ENCODE measurements at places on chromosomes 2 and 18.

DNA sequence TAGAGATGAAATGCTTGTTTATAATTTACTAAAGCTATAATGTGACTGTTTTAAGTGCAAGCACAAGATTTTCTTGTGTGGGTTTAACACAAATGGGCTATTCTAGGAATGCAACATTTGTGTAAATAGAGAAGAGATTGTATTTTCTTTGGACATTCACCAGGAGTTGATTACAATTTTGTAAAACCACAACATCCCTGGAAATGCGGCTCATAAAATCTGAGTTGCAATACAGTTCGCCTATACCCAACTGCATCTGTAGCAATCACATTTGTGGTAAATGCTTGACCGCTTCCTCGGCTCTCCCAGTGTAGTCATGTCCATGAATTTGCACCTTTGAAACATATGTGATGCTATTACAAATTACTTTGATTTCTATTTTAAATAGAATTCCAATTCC is 348.7 kb upstream of the CDH20 start:
- no peak for DNase-seq

DNA sequence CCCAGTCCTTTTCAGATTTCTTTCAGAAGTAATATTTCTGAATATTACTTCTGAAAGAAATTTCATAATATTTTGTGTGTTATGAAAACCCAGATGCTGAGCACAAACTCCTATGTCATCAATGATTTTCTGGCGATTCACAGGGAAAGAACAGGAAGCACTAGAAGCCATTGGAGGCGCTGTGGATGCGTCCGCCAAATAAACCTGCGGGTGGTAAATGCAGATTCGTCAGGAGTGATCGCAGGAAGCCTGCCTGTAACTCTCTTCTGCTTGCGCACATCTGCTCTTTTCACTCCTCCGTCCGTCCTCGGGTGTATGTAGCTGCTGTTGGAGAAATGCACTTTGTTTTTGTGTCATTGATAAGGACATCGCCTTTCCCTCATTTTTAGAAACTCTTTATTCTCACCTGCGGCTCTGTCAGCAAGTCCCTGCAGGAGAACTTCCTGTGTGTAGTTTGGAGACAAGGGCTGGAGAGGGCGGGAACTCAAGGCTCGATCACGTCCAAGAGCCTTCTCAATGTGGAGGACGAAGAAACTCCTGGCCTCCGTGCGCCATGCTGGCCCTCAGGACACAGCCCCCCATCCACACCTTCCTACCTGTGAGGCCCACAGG is 483.8 kb downstream of the GALR1 start:
- DNase-seq = no peak

DNA sequence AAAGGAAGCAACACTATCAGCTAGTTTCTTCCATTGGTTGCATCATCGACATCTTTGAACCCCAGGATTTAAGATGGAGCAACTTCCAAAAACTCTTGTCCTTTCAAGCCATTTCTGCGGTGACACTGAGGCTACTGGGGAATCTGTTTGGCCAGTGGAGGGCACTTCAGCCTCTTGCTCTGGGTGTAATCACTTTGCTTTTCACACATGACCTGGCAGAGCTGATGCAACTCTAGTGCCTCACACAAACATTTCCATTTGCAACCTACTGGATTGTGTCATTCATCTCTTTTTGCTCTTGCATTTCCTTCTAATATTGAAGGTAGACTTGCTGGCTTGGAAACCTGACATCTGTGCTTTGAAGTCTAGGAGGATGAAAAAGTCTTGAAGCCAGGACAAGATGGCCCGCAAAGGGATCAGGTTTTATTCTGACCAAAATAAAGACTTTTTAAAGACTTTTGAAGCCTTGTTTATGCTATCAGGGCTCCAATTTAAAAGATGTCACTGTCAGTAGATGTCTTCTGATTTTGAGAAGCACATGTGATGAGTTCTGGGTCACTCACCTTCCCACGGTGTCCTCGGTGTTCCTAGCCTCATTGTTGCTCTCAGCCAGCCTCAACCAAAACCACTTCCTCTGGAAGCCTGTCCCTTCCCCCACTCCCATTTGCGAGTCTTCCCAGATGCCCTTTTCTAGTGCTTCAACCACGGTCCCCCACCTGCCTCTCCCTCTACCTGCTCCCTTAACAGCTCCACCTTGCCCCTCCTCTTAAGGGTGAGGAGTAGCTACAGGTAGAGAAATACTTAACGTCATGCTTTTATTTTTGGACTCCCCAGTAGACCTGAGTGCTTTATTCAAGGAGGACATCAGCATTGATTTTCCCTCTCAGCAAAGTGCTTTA is 69.7 kb upstream of the KCNE4 start:
- DNase-seq = no peak

- no peak for DNase-seq
Observed at GRCh38 chr2:217650716-217651360, 352.0 kb downstream of the TNS1 start.

GRCh38 chr18:22613058-22613690 is 195.5 kb upstream of the CTAGE1 start:
- DNase-seq = no peak

All from T1000 (cell line).